ENCODE measurements at places on chromosomes 12 and 14. TPM values are rescaled to one million over a fixed set of nuclear protein-coding genes. Genes with fewer than 3 reads are reported as not detected.

- peak; percentile 24 for DNase-seq
Measured at GRCh38 chr14:20998674-20999366, at the start of gene SLC39A2. Gene SLC39A2 (plus strand): TSS chr14:20999293. CDS start chr14:20999447, 154 bp downstream.

GRCh38 chr14:104372390-104373054 is 207.0 kb upstream of the C14orf180 start:
- DNase-seq = no peak

DNA sequence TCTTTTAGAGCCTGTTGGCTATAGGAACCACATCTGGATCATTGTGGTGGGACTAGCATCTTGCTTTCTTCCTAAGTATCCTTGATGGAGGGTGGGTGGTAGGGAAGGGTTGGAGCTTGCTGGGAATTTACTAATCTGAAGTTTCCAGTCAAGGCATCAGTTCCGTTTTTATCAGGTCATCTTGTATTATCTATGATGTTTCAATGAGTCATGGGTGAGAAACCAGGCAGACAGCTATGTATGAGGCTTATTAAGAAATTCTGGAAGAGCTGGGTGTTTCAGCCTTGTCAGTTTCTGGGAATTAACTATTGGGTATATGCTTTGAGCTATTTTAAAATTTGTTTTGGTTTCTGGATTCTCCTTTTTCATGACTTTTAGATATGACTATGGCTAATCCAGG is 11.3 kb downstream of the TSFM start:
- DNase-seq = no peak

GRCh38 chr14:72275242-72275641 is 343.0 kb downstream of the RGS6 start:
- no peak for DNase-seq

DYRK2 gene
- 4.4 TPM for total RNA-seq

TSPAN9 gene
- 15.8 TPM for total RNA-seq

- DNase-seq = no peak
Measured at GRCh38 chr14:71550367-71550766, 381.9 kb upstream of the RGS6 start.
